ENCODE measurements at places on chromosomes 6 and 20. TPM values are rescaled to one million over a fixed set of nuclear protein-coding genes. Genes with fewer than 3 reads are reported as not detected.

Gene ABHD16A
- 17.0 TPM for total RNA-seq

Gene CRISP2
- total RNA-seq, result not detected

Gene SOX18
- 2.7 TPM for total RNA-seq

Gene PSORS1C1
- total RNA-seq, result 3.2 TPM

Gene CPNE5
- total RNA-seq, result 0.16 TPM

Gene ATG5
- total RNA-seq, result 25.2 TPM

Gene MANEA
- total RNA-seq, result 3.6 TPM

Gene CCN5
- 27.9 TPM for total RNA-seq

Gene CCN2
- total RNA-seq, result 197 TPM

Gene TDRD6
- not detected for total RNA-seq

Gene IRF4
- 0.25 TPM for total RNA-seq

Gene CDSN
- total RNA-seq, result not detected

Gene EEF1A2
- total RNA-seq, result 146 TPM

Gene PDE7B
- total RNA-seq, result 0.63 TPM

Gene EBF4
- 2.7 TPM for total RNA-seq

Gene MEP1A
- total RNA-seq, result not detected

Gene MEI4
- not detected for total RNA-seq

Gene NEDD9
- 53.1 TPM for total RNA-seq

Gene TBXT
- total RNA-seq, result not detected

Gene DZANK1
- 2.7 TPM for total RNA-seq

Gene TSBP1
- total RNA-seq, result not detected

Gene PROKR2
- total RNA-seq, result not detected

Gene ZC2HC1B
- total RNA-seq, result not detected

Gene CRISP3
- total RNA-seq, result not detected
